ENCODE measurements at places on chromosomes 7 and 10.

GRCh38 chr10:132844069-132844809, 58.3 kb upstream of the NKX6-2 start:
- DNase-seq = no peak

DNA sequence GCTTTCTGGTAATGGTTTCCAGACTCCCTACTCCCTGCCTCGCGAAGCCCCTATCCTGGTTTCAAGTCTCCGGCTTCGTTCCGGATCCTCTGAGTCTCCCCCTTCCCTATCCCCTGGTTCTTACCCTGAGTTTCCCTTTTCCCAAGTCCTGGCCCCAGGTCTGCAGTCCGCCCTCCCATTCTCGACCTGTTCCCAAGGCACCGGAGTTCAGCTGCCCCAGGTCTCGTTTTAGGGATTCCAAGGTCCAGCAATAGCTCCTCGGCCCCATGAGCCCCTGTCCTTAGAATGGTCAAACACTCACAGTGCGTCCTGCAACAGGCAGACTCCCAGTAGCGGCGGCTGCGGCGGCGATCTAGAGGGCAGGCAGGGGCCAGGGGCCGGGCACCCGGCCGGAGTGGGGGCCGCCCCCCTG, 274 bp downstream of the PITX3 start:
- DNase-seq = no peak

DNA sequence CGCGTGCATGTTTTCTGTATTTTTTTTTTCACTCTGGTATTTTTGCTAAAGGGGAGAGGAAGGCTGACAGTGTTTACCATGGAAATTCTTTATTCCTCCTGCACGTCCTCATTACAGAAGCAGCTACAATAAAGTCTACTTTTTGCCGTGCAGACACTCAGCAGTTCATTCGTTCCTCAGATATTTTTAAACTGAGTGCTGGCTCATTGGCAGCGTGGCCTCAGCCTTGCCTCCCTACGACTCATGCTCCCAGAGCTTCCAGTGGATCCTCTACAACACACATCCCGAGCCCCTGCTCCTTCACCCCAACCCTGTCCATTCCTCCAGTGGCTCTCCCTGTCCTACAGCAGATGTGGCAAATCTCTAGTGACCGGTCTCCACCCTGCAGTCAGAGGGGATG, 239.2 kb upstream of the ZMIZ1 start:
- no peak for DNase-seq

- no peak for DNase-seq
These were observed 298.1 kb downstream of the CRPPA start for GRCh38 chr7:16123117-16123770.

GRCh38 chr7:431658-432111, 88.0 kb downstream of the PDGFA start:
- DNase-seq = no peak

DNA sequence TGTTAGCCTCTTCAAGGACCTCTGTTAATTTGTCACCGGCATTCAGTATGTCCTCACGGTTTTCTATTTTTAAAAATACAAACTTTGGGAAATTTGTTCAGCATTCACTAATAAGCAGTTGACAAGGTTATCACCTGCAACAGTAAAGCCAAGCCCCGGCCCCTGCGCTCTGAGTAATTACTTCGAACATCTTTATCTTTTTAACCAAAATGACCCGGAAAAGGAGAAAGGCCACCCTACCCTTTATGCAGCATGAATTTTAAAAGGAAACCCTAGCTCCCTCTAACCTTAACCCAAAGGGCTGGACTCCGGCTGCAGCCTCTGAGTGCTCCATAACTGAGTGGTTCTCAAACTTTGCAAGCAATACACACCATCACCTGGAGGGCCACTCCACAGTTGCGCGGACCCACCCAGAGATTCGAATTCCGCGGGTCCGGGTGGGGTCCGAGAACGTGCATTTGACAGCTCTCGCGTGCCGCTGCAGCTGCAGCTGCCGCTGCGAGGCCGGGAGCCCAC, 940 bp downstream of the NSMCE4A start:
- no peak for DNase-seq

DNA sequence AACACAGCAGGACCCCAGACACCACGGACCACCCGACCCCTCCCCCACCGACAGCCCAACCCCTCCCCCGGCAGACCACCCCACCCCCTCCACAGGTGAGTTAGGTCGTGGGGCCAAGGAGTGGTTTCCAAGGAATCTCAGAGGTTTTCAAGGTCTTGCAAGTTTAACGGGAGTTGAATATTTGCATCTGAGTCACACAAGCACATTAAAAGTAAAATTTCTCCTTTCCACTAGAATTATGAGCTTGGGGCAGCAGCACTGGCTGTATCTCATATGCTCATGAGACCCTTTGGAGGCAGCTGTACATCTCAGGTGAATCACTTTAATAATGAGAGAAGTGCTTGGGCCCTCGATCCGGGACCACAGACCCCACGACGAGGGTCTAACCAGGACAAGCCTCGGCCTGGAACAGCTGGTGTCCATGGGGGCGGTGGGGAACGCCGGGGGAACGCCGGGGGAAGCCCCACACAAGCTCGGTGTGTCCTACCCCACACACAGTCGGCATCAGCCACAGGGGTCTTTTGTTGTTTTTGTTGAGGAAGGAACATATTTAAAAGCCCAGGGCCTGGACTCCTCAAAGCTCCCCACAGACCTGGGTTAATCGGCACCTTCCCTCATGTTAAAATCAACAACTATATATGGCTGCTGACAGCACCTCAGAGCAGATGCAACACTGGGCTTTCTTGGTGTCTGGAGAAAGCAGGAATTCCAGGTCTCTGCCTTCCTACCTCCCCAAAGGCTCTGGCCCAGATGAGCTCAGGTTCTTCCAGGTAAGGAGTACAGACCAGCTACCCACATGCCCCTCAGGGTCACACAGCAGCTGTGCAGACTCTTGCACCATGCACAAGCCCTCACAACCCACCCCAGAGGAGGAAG, 130.3 kb downstream of the DIP2C start:
- DNase-seq = no peak

DNA sequence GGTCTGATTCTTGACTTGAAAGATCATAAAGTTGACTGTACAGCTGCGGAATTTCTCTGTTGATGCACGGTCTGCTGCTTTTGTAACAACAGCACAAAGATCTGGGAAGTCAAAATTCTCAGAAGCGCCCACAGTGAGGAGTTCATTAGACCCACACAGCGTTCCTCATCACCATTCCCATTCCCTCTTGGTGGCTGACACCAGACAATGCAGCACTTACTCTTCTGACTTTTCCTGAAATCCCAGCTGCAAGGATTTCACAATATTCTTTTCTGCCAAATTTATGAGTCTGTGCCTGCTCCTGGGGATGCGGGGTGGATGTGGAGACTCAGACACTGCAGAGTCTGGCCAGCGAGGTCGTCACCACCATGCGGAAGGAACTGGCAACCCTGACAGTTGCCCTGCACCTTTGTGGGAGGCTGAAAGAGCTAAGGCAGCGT, 233.9 kb downstream of the FANK1 start:
- no peak for DNase-seq

GRCh38 chr7:12436896-12437535, 33.4 kb upstream of the VWDE start:
- DNase-seq = peak; percentile 73

DNA sequence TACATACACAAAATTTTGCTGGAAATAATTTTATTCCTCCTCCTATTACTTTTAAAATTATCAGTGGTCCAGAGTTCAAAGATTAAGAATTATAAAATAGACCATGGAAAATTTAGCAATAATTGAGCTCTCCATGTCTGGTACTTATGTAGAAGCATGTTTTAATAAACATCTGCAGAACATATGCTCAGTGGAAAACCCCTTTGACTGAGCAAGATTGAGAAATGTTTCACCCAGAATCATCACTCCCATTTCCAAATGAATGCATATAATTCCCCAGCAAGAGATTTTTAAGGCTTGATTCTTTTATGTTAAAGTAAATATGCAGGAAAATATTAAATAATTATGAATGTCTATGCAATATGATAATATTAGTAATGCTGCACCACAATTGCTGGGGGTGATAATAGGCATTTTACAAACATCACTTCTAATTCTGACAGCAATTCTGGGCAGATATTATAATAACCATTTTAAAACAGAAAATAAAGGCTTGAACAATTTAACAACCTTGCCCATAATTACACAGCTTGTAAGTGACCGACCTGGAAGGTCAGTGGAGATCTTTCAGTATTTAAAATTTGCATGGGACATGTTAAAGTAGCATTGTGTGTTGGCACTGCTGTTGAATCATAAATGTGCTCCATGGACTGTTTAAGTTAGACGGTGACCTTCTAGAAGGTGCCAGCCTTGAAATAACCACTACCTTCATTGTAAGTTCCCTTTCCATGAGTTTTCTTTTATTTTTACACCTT, 45.6 kb upstream of the TES start:
- DNase-seq = no peak

- no peak for DNase-seq
These were observed 103.9 kb downstream of the SKAP2 start for GRCh38 chr7:26760501-26760900.

GRCh38 chr7:85090143-85090542, 96.7 kb downstream of the SEMA3D start:
- peak; percentile 44 for DNase-seq

DNA sequence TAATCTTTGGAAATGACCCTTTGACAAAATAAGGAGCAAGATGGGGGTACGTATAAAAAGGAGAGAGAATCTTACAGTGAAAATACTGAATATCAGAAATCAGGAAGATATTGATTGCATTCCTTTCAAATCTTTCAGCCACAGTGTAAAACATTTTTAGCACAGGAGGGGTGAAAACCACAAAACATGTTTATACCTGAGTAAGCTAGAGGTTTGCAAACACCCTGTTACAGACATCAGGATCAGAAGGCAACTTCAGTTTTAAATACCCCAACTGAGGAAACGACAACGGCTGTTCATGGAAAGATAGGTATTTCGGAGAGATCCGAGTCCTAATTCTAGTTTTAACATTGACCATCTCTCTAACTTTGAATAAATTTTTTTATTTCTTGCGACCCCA, 69.1 kb upstream of the ITGB1 start:
- DNase-seq = no peak

DNA sequence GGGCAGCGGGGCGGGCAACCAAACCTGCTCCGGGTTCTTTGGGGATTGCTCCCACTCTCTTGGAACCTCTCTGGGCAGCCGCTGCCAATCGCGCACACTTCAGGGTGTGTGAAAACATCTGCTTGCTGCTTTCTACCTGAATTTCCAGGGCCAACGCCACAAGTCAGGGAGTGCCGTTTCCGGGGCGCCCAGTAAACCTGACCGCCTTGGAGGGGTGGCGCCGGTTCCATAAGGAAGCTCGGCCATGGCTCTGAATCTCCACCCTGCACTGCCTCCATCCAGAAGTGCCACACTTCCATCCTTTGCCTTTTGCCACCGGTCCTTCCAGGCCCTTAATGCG, 679 bp upstream of the AFAP1L2 start:
- DNase-seq = no peak

GRCh38 chr10:5812283-5813090, 747 bp downstream of the GDI2 start:
- peak; percentile 45 for DNase-seq

DNA sequence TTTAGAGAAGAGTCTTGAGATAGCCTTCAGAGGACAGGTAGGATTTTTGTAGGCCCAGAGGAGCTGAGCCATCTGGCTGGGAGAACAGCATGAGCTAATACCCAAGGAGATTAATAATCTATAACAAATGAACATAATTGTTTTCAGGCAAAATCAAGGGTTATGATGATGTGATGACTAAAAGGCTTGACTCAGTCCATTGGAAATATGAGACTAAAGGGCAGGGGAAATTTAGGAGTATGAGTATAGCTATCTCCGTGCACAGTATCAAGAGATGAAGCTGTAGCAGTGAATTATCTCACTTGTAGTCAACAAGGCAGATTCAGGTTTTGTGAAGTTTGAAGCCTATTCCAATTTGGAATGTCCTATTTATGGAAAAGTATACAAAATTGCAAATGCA, 40.1 kb downstream of the CSTF2T start:
- no peak for DNase-seq

GRCh38 chr7:77544518-77544917, 7.4 kb downstream of the PTPN12 start:
- no peak for DNase-seq

DNA sequence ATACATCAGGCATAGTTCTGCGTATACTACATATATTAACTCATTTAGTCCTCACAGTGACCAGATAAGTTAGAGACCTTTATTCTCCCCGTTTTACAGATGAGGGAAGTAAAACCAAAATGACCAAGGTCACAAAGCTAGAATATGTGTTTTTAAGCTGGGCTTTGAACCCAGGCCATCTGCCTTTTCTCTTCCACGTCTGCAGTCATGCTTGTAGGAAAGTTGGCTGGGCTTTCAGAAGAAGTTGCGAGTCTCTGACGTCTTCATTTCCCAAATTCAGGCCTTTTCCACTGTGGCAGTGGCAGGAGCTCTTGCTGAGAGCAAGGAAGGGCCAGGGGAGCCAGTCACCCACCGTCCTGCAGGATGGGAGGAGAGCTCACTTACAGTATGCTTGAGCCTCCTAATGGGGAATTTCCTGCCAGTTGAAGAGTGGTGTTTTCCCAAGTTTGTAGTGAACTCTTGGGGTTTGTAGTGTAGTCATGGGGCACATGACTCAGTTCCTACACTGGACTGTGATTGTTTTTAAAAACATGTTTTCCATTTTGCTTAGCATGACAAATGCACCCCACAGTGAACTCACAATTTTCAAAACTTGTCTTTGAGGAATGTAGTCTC, 34.2 kb downstream of the CYP17A1 start:
- DNase-seq = no peak

- no peak for DNase-seq
These were observed 13.0 kb downstream of the DOCK1 start for GRCh38 chr10:126917975-126918908.

- no peak for DNase-seq
These were observed 61.6 kb upstream of the WDR11 start for GRCh38 chr10:120789303-120790203.

- no peak for DNase-seq
These were observed 94.3 kb upstream of the PDE1C start for GRCh38 chr7:32164341-32164996.

DNA sequence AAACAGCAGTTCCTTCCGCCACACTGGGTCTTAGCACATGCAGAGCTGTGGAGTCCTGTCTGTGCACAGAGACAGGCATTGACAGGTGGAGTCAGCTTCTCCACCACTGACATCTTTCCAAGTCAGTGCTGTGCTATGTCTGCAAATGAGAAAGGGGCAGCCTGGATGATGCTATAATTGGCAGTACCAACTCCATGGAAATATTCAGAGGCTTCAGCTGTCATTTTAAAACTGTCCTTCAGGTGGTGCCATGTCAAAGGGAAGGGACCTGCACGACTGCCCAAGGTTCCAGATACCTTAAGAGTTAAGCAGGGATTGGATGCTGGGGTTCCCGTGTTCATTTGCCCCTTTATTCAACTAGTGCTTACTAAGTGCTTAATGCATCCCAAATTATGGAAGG, 258.0 kb upstream of the PRKCQ start:
- no peak for DNase-seq

- no peak for DNase-seq
These were observed 40.9 kb downstream of the RHOBTB1 start for GRCh38 chr10:60903096-60903495.

Data from BE2C (cell line).